ENCODE measurements at places on chromosomes 12 and 14.
A peak's percentile ranks its signal among the peaks of the same experiment; 100 is the strongest.

GRCh38 chr14:85205875-85206274, 324.1 kb upstream of the FLRT2 start:
- DNase-seq, result no peak

DNA sequence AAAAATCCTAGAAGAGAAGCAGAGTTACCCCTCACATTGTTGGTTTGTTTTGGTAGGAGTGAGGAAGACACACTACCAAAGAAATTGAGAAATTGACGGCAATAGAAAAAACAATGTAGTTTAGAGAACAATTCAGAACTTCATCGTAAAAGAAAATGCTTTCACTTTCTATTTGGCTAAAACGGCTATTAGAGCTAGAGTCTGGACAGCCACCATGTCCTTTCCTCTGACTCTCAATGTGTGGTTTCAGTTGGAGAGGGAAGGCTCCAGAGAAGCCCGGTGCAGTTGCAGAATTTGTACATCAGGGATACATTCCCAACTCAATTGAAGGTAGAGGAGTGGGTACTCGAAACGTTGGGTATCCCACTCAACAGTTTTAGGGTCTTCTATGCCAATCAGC, 535.3 kb downstream of the GALC start:
- DNase-seq, result no peak

GRCh38 chr12:103373088-103373523, 122.7 kb downstream of the C12orf42 start:
- no peak for DNase-seq

- DNase-seq, result peak; percentile 64
Measured at GRCh38 chr14:61860294-61860918, 98.2 kb downstream of the SNAPC1 start.

GRCh38 chr12:8823565-8824300, 1.3 kb downstream of the A2ML1 start:
- peak; percentile 29 for DNase-seq

DNA sequence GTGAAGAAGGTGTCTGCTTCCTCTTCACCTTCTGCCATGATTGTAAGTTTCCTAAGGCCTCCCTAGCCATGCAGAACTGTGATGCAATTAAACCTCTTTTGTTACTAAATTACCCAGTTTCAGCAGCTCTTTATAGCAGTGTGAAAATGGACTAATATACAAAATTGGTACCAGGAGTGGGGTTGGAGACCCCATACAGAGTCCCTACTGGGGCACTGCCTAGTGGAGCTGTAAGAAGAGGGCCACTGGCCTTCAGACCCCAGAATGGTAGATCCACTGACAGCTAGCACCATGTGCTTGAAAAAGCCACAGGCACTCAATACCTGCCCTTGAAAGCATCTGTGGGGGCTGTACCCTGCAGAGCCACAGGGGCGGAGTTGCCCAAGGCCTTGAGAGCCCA, 44.8 kb upstream of the CRADD start:
- DNase-seq, result no peak

DNA sequence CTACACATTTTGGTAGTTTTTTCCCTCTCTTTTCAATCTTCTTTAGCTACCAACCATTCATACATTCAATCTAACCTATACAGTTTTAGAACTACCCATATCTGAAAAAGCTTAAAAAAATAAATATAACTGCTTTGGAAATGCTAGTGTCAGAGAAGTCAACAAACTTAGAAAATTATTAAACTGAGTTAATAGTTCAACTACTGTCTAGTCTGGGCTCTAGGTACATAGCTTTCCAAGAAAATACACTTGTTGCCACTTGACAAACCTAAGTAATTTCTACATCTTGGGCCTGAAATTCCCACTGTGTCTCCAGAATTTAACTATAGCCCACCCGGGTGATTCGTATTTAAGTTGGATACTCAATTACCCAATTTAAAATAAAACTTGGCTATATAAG, 22.1 kb downstream of the GTF2A1 start:
- DNase-seq, result no peak

DNA sequence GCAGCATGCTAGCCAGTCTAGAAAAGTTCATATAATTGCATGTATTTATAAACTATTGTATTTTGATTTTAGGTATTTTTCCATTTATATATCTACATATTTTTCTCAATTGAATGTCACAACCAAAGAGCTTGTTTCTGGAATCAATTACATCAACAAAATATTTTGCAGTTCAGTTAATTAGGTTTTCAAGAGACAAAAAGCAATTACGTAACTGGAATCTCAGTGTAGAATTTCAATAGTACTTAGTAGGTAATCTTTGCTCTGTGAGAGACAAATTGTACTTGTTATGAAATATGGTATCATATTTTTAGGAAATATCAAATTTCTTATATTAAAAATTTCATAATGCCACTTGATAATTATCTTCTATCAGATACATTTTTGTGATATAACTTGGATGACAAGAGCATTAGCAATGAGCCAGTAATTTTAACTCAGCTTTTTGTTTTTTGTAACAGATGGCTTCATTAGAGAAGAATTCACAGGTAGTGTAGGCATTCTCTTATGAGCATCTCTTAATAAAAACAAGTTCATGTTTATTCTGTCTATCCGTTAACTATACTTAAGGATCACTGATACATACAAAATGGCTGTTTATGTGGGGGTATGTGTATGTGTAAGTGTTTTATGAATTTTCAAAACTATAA, 774.7 kb downstream of the C12orf50 start:
- no peak for DNase-seq

GRCh38 chr14:61090432-61091216, 109.6 kb downstream of the SLC38A6 start:
- no peak for DNase-seq

DNA sequence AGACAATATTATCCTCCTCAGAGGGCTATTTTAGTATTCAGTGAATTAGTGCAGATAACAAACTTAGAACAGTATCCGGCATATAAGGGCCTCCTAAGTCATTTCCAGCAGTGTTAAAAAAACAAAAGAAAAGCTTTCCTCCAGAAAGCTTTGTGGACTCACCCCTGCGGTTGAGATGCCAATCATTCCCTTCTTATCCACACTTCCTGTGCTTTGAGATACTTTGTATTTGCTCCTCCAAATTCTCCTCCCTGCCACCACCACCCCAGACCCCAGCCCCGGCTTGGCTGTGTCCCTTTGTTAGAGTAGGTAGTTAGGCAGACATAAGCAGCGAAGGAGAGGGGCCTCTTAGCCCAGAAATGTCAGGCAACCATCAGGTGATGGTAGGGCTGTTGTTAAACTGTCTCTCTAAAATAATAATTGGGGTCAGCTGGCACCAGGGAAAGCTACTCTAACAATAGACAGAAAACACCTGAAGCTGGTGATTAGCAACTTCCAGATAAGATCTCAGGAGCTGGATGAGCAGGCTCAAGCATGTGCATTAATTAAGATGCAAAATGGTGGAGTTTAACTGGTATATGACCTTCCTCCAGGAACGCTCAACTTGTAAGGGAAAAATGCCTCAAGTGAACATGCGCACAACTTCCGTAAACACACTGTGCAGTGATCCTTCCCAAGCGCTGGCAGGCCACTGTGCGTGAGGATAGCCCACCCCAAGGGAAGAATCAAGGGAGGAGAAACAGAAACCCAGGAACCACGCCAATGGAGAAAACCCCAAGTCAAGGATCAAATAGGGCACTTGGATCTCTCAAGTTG, 152.1 kb upstream of the EEA1 start:
- peak; percentile 36 for DNase-seq

GRCh38 chr12:15852383-15852782, 29.8 kb upstream of the STRAP start:
- DNase-seq, result peak; percentile 62

DNA sequence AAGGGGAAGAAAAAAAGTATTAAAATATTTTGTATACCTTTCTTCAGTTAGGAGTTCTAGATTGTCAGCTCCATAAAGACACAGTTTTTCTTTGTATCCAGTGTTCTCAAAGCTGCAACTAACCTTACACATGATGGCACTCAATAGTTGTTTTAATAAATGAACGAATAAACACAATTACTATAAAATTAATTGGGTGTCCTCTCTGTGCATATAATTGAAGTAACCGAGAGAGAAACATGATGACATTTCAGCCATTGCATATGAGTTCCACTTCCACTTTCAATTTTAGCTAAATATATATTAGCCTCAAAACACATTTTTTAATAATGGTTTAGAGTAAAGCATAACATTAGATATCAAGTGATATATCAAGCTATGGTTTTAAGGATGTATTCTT, 671.2 kb downstream of the LRFN5 start:
- peak; percentile 1 for DNase-seq

DNA sequence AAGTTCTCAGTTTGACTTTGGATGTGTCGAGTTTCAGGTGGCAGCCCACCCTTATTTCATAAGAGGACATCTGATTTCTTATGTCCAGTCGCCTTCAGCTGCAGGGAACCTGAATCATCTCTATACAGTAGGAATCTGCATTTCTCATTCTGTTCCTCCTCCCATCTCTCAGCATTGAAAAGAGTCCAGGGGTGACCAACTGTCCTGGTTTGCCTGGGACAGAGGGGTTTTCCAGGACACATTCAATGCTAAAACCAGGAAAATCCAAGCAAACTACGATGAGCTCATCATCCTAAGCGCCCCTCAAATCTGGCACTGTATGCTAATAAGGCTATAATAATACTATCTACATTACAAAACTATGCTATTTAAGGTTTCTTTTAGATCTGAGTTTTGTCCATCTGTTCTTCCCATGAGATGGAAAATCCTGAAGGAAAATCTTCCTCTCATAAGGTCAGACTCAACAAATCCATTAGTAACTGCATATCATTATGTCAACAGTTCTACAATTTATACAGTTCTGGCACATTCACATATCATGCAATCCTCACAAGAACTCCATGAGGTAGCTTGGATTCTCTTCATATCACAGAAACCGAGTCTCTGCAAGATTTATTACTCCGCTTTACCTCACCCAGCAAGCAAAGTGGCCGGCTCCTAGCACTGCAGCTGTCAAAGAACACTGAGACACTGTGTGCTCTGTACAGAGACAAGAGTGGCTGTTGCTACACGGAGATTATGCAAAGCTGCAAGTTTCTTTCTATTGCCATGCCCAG, 15.6 kb upstream of the CALM1 start:
- DNase-seq, result no peak

GRCh38 chr14:76050797-76051392, 65.3 kb downstream of the IFT43 start:
- peak; percentile 68 for DNase-seq

GRCh38 chr14:57389646-57390036, 745 bp upstream of the NAA30 start:
- DNase-seq, result no peak

- no peak for DNase-seq
Measured at GRCh38 chr12:29754235-29755189, 29.2 kb downstream of the TMTC1 start.

DNA sequence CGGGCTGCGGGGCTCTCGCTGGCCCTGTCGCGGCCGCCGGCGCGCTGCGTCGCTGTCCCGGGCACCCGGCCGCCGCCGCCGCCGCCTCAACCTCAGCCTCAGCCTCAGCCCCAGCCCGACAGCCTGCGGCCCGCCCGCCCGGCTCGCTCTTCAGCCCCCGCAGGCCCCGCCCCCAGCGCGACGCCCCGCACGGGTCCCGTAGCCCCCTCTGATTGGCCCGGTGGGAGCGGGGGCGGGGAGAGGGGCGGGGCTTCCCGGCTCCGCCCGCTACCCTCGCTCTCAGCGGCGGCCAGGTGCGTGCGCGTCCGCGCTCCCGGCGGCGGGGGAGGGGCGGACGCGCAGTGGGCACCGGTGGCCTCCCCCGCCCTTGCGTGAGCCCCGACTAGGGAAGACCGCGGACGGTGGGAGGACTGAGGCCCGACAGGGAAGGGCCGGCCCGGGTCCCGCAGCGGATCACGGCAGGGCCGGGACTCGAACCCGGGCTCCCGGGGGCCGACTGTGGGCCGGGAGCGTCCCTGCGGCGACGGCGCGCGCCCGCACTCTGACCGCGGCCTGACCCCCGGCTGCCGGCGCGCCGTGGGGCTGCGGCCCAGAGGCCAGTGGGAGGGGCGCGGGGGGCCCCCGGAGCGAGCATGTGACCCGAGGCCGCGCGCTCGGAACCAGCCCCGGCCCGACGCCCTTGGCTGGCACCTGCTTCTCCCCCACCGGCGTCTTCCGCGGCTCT, at the start of gene PPP1R13B:
TSS of gene PPP1R13B (minus strand) at position 125 of the 724 bp plus-strand sequence. CDS start 268 bp downstream, outside the sequence.
- DNase-seq, result peak; percentile 92

GRCh38 chr12:64538121-64538520, 72.2 kb upstream of the RASSF3 start:
- DNase-seq, result no peak

DNA sequence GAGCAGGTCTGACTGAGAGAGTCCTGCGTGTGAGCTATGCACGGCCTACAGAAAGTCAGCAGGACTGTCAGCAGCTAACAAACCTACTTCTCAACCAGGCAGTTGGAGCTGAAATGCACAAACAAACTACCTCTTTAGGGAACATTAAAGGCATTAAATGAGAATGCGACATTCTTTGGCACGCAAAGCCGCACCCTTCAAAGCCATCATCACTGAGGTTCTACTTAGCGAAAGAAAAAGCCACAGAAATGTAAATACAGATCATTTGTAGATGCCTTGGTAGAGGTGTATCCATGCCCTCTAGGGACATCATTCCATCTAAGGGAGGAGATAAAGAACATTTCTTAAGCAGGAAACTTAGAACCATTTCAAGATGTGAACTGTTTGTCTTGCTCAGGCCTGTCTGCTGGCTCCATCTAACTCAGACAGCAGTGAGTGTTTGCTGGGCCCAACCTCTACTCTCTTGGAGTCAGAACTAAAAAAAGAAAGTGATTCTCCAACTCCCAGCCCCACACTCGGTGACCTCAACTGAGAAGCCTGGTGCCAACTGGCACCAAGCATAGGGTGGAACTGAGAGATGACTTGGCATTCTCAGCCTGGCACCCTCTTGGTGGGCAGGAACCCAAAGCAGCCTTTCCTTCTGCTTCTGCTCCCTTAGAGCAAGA, 63.5 kb upstream of the MBIP start:
- no peak for DNase-seq

GRCh38 chr14:98137131-98138025, 1134.6 kb downstream of the BCL11B start:
- DNase-seq, result no peak

- peak; percentile 61 for DNase-seq
Measured at GRCh38 chr12:50055831-50056638, 1.4 kb upstream of the ASIC1 start.

DNA sequence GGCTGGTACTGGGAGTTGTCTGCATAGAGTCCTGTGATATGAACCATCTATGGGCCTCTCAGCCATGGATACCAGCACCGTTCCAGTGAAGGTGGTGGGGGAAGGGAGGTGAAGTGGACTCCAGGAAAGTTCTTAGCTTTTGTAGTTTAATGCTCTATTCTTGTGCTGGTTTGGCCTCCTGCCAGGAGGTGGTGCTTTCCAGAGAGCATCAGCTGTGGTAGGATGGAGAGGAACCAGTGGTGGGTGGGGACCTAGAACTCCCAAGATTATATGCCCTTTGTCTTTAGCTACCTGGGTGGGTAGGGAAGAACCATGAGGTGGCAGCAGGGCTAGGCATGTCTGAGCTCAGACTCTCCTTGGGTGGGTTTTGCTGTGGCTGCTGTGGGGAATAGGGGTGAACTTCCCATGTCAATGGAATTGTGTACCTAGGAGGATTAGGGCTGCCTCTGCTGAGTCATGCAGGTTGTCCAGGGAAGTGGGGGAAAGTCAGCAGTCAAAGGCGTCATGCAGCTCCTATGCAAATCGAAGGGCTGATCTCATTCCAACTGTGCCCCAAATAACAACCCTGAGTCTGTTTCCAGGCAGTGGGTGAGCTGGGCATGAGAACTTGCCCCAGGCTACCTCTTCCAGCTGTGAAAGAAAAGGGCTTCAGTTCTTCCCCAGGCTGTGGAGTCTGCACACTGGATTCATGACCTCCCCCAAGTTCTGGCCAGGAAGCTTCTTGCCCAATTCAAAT, 14.2 kb downstream of the GZMH start:
- no peak for DNase-seq
